ENCODE measurements at places on chromosomes 7 and 10. TPM values are rescaled to one million over a fixed set of nuclear protein-coding genes. Genes with fewer than 3 reads are reported as not detected.

GRCh38 chr10:1625079-1625478 lies 112.2 kb downstream of the ADARB2 start:
- peaks cover 3% of the 10 kb centered on the region for H3K4me1 ChIP-seq
- H3K36me3 ChIP-seq: no peaks in the 10 kb centered on the region
- H3K27ac ChIP-seq: no peak overlapping the region
- no peak overlapping the region for H3K4me3 ChIP-seq
- no peak for DNase-seq
- no peaks in the 10 kb centered on the region for H3K27me3 ChIP-seq

DNA sequence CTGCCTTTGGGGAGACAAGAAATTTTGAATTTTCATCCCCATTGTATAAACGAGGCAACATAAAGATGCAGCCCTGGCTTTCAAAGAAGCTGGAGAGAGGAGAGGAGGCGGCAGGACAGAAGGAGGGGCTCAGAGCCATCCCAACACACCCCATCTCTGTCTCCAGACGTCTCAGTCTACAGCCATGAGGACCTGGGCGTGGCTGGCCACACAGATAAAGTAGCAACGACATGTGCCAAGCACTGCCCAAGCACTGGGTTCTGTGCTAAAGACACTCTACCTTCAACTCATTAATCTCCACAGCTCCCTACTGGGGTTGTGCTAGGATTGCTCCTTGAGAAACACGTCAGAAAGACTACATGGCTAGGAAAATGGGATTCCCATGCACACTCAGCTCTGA lies 65.2 kb downstream of the DLG5 start:
- H3K4me3 ChIP-seq: no peak overlapping the region
- no peak for DNase-seq
- peaks cover 15% of the 10 kb centered on the region for H3K4me1 ChIP-seq
- no peaks in the 10 kb centered on the region for H3K27me3 ChIP-seq
- peaks cover 1% of the 10 kb centered on the region for H3K36me3 ChIP-seq

Gene TWIST1
- 0.31 TPM for total RNA-seq

Gene CAMK2B
- 0.15 TPM for total RNA-seq

GRCh38 chr10:103120977-103121735 lies 71.9 kb downstream of the NT5C2 start:
- no peak for DNase-seq
- H3K36me3 ChIP-seq: no peaks in the 10 kb centered on the region
- H3K27me3 ChIP-seq: no peaks in the 10 kb centered on the region
- no peak overlapping the region for H3K27ac ChIP-seq
- no peaks in the 10 kb centered on the region for H3K4me1 ChIP-seq
- no peak overlapping the region for H3K4me3 ChIP-seq

Gene IKZF1
- 0.71 TPM for total RNA-seq

- H3K4me3 ChIP-seq: no peak overlapping the region
- H3K4me1 ChIP-seq: no peaks in the 10 kb centered on the region
- no peaks in the 10 kb centered on the region for H3K36me3 ChIP-seq
- no peak for DNase-seq
These were observed 137.9 kb upstream of the HDAC9 start for GRCh38 chr7:18357691-18358090.

GRCh38 chr7:17307969-17308648 lies 9.7 kb downstream of the AHR start:
- H3K27me3 ChIP-seq: no peaks in the 10 kb centered on the region
- peaks cover 15% of the 10 kb centered on the region for H3K4me1 ChIP-seq
- DNase-seq: no peak
- no peak overlapping the region for H3K4me3 ChIP-seq
- no peaks in the 10 kb centered on the region for H3K36me3 ChIP-seq
- H3K27ac ChIP-seq: no peak overlapping the region

- H3K36me3 ChIP-seq: no peaks in the 10 kb centered on the region
- H3K27me3 ChIP-seq: no peaks in the 10 kb centered on the region
- H3K4me3 ChIP-seq: no peak overlapping the region
These were observed 9.2 kb downstream of the CPA2 start for GRCh38 chr7:130275826-130276297.

Gene AKR1E2
- 3.5 TPM for total RNA-seq

Gene FAM241B
- total RNA-seq: 18.6 TPM

DNA sequence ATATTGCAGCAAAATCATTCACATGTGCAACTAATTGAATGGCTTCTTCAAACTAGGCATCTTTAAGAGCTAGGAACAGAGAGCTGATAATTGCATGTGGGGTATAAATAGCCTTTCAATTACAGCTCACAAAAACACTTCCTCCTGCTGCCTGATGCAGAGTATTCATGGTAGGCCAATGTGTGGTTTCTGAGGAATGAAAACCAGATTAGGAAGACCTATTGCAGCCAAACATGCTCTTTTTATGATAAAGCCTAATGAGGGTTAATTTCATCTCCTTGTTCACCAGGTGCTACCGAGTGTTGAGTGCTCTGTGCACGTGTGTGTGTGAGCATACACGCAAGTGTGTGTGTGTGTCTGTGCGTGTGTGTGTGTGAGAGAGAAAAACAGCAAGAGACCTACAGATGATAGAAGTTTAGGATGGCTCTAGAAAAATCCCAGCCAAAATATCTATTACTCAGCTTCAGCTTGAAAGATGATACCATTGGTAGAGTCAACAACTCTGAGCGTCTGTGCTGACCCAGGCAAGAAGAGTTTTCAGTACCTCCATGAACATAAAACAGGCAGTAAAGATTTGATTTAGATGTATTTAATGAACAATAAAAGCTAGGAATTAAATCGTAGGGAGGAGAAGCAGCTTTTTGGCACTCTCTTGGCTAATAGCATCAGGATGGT lies 448.5 kb upstream of the ANKRD30A start:
- H3K36me3 ChIP-seq: no peaks in the 10 kb centered on the region
- no peak overlapping the region for H3K27ac ChIP-seq
- DNase-seq: no peak
- no peaks in the 10 kb centered on the region for H3K4me1 ChIP-seq
- no peak overlapping the region for H3K4me3 ChIP-seq
- H3K27me3 ChIP-seq: no peaks in the 10 kb centered on the region

GRCh38 chr10:119343011-119343601 lies 135.7 kb downstream of the GRK5 start:
- no peak overlapping the region for H3K27ac ChIP-seq
- H3K4me1 ChIP-seq: no peaks in the 10 kb centered on the region
- no peaks in the 10 kb centered on the region for H3K36me3 ChIP-seq
- DNase-seq: no peak
- H3K4me3 ChIP-seq: no peak overlapping the region

DNA sequence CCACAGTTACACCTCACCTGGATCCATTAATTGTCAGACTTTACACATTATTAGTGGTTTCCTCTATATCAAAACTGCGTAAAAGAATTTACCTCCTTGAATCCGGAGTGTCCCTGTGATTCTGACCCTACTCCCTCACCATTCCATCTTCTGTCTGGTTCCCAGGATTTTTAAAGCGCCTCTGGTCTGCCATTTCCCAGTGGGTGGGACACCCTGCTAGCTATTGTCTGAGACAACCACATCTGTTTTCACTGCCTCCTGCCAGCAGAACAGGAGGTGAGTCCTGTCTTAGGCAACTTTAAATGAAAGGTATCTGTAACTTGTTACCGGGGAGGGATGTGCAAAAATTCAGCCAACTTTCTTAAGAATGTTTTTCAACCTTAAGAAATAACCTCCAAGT lies 2.3 kb downstream of the MACROH2A2 start:
- peaks cover 30% of the 10 kb centered on the region for H3K27me3 ChIP-seq
- DNase-seq: no peak
- H3K27ac ChIP-seq: no peak overlapping the region
- H3K4me1 ChIP-seq: peaks cover 2% of the 10 kb centered on the region
- no peaks in the 10 kb centered on the region for H3K36me3 ChIP-seq
- H3K4me3 ChIP-seq: no peak overlapping the region

DNA sequence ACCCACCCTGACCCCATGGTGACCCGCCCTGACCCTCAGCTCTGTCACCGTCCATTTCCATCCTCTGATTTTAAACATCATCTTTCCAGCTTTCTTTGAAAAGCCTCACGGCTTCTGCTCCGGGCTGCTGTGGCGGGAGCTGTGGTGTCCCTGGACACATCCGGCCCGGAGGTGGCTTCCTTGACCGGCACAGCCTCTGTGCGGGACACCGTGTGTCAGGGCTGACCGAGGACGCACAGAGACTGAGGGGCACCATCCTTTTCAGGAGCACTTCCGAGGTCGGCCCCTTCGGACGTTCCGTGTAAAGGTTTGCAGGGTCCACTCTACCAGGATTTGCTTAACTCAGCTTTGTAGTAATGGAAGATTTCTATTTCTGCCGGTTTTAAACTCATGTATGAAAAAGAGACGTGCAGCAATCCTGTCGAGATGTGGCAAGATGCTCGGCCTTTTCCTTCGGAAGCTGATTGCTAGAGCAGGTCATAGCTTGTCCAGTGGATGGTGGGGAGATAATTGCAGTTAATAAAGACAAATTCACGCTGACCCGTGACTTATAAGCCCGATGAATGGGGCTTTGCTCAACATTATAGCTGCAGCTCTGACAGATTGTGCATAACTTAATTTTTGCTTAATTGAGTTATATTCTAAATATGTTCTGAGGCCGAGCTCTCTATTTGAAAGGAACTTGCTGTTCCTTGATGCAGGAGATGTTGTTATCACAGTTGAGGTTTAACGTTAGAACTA lies 54.4 kb upstream of the CFAP46 start:
- no peak for DNase-seq
- no peaks in the 10 kb centered on the region for H3K36me3 ChIP-seq
- H3K4me1 ChIP-seq: no peaks in the 10 kb centered on the region
- no peaks in the 10 kb centered on the region for H3K27me3 ChIP-seq
- H3K4me3 ChIP-seq: no peak overlapping the region

DNA sequence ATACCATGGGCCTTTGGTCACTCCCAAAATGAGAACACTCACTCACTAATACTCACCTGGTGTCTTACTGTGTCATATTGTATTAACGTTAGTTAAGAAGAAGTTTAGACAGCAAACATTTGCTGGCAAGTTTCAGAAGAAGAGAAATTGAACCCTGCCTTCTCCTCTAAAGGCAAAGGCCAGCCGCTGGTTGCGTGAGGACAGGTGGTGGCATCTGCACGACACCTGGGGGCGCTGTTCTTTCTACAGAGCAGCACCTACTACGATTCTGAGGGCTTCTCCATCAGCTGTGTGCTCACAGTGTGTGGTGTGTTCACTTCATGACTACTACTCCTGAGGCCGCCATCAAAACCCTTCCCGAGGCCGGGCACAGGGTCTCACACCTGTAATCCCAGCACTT lies 17.9 kb upstream of the CLEC2L start:
- H3K27me3 ChIP-seq: no peaks in the 10 kb centered on the region
- no peak overlapping the region for H3K27ac ChIP-seq
- H3K36me3 ChIP-seq: no peaks in the 10 kb centered on the region
- H3K4me1 ChIP-seq: no peaks in the 10 kb centered on the region
- no peak overlapping the region for H3K4me3 ChIP-seq

Data from H1 (cell line).